NCI-H1930 (cell line): ENCODE measurements at places on chromosomes 2 and 18.

- DNase-seq = no peak
These were observed 694 bp downstream of the THSD7B start for GRCh38 chr2:136766073-136766404.

GRCh38 chr2:191078165-191078867, 64.3 kb upstream of the STAT1 start:
- DNase-seq = no peak

DNA sequence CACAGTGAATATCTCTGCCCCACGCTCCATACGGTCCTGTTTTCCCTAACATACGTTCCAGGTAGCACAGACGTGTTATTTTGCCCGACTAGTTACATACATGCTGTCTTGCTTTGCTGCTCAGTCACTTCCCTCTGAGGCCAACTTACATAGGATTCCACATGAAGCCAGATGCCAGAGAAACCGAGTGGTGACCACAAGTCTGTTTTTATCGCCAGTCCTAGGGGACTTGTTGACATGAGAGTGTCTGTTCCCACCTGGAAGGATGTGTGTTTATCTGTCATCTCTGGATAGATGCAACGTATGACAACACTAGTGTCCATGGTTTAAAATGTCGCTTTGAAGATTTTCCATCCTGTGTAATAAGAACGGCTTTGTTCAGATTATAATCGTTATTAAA, 32.6 kb downstream of the PMAIP1 start:
- DNase-seq = no peak

- no peak for DNase-seq
These were observed 73.7 kb downstream of the FTCDNL1 start for GRCh38 chr2:199777315-199777714.
